ENCODE measurements at places on chromosomes 2 and 18. TPM values are rescaled to one million over a fixed set of nuclear protein-coding genes. Genes with fewer than 3 reads are reported as not detected.

EVA1A gene
- 32.1 TPM for total RNA-seq

PPM1B gene
- total RNA-seq, result 16.7 TPM

GKN1 gene
- total RNA-seq, result not detected

KANSL1L gene
- total RNA-seq, result 27.3 TPM

PROKR1 gene
- total RNA-seq, result not detected

FAM110C gene
- not detected for total RNA-seq

REG1B gene
- not detected for total RNA-seq

CAPN13 gene
- not detected for total RNA-seq

LRP1B gene
- total RNA-seq, result not detected

VAMP8 gene
- 2.8 TPM for total RNA-seq

IL1F10 gene
- total RNA-seq, result not detected

ADGRF3 gene
- total RNA-seq, result not detected

CFAP65 gene
- total RNA-seq, result not detected

UGT1A9 gene
- not detected for total RNA-seq

ARHGEF33 gene
- total RNA-seq, result 0.29 TPM

TMEM178A gene
- total RNA-seq, result 1.0 TPM

NEU2 gene
- total RNA-seq, result not detected

CIB4 gene
- total RNA-seq, result not detected

FHOD3 gene
- total RNA-seq, result 22.3 TPM

CPLX4 gene
- not detected for total RNA-seq

SERPINB12 gene
- not detected for total RNA-seq
